ENCODE measurements at places on chromosomes 5 and 9. TPM values are rescaled to one million over a fixed set of nuclear protein-coding genes. Genes with fewer than 3 reads are reported as not detected.

DNA sequence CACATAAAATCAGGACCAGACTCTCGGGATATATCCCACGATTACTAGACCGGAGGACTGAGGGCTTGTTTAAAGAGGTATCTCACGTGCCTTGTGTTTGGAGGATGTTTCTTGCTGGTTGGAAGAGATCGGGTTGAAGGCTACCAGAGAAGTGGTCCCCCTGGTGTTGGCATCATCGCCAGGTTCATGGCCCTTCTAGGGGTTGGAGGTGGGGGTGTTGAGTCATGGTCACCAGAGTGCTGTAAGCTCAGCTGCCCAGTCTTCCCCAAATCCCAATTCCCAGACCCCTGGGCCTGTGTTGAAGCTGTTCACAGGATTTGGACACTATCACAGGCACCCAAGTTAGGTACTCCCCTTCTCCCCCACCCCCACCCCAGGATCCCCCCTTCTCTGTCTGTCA lies 29.1 kb upstream of the PRDM12 start:
- peak; percentile 30 for DNase-seq

- DNase-seq = no peak
These were observed 110.1 kb downstream of the ERCC6L2 start for GRCh38 chr9:95985440-95986055.

DNA sequence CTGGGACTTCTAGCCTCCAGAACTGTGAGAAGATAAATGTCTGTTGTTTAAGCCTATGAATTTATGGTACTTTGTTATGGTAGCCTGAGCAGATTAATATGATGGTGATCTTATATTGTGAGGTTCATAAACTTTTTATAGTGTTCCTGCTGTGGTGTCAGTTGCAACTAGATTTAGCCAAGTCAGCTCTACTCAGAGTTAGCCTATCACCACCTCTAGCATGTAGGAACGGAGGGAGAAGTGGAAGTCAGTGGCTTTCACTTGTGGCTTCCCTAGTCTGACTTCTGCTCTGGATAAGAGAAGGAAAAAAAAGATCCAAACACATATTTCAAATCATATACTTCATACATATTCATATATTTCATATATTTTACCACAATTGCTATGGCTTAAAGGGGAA lies 6.6 kb downstream of the POC5 start:
- no peak for DNase-seq

DNA sequence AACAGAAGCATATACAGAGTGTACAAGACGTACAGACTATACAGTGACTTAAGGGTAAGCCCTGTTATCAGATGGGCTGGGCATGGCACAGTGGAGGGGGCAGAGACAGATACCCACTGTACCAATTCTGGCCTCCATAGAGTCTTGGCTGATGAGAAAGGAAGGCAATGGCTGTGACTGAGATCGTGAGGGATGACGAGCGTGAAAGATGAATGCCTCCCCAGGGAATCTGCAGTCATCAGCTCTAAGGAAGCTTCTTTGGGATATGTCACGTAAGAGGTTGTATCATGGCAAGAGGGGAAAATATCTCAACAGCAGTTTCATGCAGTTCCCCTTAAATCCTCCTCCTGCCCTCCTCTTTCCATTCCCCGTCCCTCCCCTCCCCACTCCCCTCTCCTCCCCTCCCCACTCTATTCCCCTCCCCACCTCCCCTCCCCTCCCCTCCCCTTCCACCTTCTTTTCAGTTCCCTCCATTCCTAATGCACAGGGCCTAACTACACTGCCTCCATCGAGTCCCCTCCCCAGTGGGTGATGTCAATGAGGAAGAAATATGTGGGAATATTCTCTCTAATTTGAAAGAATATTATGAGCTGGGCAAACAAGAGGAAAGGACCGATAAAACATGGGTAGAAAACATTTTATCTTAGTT lies 226.4 kb upstream of the DAP start:
- no peak for DNase-seq

DNA sequence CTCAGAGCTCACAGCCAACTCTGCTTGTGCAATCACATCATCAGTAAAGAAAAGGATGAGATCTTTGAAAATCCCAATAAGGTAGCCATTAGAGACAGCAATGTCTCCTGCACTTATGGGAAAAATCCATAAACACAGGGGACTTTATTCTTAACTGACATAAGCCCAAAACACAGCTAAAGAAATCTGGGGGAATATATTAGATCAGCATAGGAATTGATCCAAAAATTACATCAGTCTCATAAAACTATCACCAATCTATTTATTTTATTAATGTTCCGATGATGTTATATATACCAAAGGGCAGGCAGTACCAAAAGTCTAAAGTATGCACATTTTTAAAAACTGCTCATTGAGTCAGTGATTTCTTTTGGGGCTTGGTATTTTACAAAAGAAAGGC lies 6.9 kb downstream of the MRPS27 start:
- DNase-seq = no peak

DNA sequence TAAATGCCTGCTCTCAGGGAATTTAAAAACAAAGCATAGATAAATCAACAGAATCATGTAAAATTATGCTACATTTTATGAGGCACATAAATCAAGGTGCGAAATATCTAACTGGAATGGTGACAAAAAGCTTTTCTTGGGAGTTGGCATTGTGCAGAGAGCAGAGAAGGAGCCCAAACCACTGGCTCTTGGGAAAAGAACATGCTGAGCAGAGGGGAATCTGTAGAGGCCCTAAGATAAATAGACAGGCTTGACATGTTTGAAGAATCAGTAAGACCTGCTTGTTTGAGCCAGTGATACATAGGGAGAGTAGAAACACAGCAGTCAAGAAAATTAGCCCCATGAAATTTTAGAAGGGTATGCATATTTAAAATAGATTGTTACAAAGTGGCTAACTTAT lies 85.8 kb downstream of the GABRB2 start:
- no peak for DNase-seq

GRCh38 chr9:69499407-69499806 lies 172.8 kb downstream of the APBA1 start:
- DNase-seq = no peak

DNA sequence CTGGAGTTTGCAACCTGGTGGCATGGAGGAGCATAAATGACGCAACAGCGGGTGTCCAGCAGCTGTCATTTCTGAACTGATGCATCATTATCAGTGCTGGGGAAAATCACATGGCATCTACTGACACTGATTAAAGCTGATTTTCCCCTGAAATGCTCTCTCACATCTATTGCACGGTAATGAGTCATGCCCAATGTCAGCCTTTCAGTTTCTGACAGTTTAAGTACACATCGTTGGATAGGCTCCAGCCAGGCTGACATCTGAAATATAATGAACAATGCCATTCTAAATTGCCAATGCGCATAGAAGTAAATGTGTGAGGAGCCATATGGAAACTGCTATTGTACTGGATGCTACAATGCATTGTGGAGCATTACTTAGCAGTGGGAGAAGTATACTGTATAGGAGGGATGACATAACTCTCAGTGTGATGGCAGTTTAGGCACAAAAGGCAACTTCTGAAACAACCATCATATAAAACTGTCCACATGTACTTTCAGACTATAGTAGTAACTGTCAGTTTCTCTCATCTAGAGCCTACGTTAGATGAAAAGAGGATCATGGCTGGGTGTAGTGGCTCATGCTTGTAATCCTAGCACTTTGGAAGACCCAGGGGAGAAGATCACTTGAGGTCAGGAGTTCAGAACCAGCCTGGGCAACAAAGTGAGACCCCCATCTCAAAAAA lies 389.3 kb upstream of the DMAC1 start:
- no peak for DNase-seq

GRCh38 chr9:21968331-21969010 lies 25.7 kb downstream of the CDKN2A start:
- DNase-seq = no peak

DNA sequence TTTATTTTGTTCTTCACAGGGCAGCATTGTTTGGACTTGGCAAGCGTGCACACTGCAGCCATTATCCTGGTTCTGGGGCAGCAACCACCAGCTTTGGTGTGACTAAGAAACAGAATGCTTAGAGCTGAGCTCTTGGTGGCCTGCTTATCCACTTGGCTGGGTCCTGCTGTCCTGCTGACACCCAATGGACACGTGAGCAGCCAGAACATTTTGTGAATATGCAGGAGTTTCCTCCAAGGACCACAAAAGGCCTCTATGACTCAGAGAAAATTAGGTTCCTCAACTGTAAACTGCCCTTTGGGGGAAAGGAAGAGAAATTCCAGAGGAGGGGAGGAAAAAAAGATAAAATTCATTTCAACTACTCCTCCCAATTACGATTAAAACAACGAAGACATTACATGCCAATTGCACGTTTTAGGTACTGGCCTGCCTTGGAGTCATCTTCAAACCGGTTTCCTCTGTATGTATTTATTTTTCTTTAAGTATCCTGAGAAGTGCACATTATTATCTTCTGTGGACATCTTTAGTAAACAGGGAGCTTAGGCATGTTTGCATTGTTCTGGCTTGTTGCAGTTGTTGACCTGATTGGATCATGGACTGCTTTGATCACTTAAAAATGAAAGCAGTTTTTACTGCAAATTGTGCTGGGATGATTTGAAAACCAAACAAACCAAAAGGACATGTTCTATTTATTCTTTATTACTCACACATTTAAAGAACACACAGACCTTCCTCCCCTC lies 82.3 kb upstream of the TLE4 start:
- DNase-seq = no peak

- peak; percentile 44 for DNase-seq
These were observed 409.5 kb downstream of the MAT2B start for GRCh38 chr5:163914910-163915309.

GRCh38 chr9:137083394-137084004 lies 3.3 kb upstream of the MAN1B1 start:
- DNase-seq = peak; percentile 61

- DNase-seq = no peak
These were observed 113.0 kb downstream of the ANXA1 start for GRCh38 chr9:73264631-73265030.

GRCh38 chr5:114319236-114319635 lies 42.6 kb upstream of the KCNN2 start:
- no peak for DNase-seq

GRCh38 chr9:94096819-94097577 lies 12.7 kb downstream of the PTPDC1 start:
- no peak for DNase-seq

- DNase-seq = no peak
These were observed 2.6 kb upstream of the CPEB4 start for GRCh38 chr5:173885475-173886010.

- DNase-seq = no peak
These were observed 100.2 kb upstream of the TBCA start for GRCh38 chr5:77876316-77876715.

GRCh38 chr5:74382987-74383593 lies 257.4 kb downstream of the ENC1 start:
- DNase-seq = no peak

- DNase-seq = no peak
These were observed 23.0 kb downstream of the FGF18 start for GRCh38 chr5:171442287-171443042.

GRCh38 chr5:166781737-166782136 lies 1509.7 kb upstream of the WWC1 start:
- no peak for DNase-seq

GRCh38 chr5:142141463-142141862 lies 32.9 kb downstream of the NDFIP1 start:
- DNase-seq = no peak

DNA sequence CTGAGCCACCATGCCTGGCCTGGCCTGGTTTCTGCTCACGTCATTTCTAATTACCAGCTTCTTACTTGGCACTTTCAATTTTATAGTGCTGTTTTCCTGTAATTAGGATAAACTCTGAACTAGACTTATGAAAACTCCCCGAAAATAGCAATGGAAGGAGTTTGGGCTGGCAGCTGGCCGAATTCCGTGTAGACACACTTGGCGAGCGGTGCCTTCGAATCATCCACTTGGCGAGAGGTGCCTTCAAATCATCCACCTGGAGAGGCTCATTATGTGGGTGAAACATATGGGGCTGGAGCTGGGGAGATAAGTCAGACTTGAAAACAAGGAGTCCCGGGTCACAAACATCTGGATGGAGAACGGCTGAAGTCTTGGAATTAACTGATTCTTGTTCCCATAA lies 203.7 kb downstream of the ROR2 start:
- DNase-seq = no peak

GRCh38 chr5:83035373-83036100 lies 41.7 kb downstream of the TMEM167A start:
- no peak for DNase-seq

DNA sequence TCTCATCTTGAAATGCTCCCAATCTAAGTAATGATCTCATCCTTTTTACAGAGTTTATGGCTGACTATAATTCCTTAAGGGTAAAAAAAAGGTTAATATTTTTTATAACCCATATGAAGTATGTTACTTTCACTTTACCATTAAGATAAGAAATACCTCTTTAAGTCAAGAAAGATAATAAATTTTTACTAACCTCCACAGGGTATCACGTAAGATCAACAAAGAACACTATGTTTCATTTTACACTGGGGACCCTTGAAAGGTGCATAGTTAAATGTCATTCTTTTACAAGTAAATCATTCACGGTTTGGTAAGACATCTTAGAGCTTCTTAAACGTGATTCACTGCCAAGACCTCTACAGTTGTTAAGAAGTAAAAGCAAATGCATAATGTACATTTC lies 472.7 kb upstream of the CDH9 start:
- DNase-seq = no peak

DNA sequence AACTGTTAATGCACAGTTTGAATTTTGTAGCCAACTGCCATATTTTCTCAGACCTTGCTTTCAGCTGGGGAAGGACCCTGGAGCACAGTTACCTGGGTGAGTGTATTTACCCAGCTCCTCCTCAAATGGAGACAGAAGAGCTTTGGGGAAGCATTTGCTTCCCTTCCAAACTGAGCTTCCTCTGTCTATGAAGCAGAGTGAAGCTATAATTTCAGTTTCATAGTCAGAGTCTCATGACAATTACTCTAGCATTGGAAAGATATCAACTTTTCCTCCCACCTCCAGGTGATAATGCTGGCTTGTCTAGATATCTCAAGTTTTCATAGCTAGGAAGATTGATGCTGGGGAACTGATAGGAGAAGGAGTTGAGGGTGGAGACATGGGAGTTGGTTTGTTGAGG lies 406.4 kb upstream of the CLINT1 start:
- DNase-seq = no peak

GRCh38 chr9:137429974-137430722 lies 7.0 kb downstream of the NOXA1 start:
- peak; percentile 60 for DNase-seq

The C9orf50 gene
- total RNA-seq = not detected

The SLC6A7 gene
- total RNA-seq = not detected

The TPM2 gene
- 161 TPM for total RNA-seq

The SDHA gene
- total RNA-seq = 94.0 TPM

The IGFBPL1 gene
- 0.87 TPM for total RNA-seq

The HACD4 gene
- total RNA-seq = 10.6 TPM

The PCDH12 gene
- total RNA-seq = 17.0 TPM

The SH3RF2 gene
- 12.4 TPM for total RNA-seq

The ENTPD2 gene
- 0.41 TPM for total RNA-seq

The SLC34A1 gene
- not detected for total RNA-seq

The ADAMTS19 gene
- not detected for total RNA-seq

The PIP5KL1 gene
- total RNA-seq = 3.5 TPM

The ACTBL2 gene
- total RNA-seq = not detected

The ERBIN gene
- 67.0 TPM for total RNA-seq

The CENPK gene
- 2.3 TPM for total RNA-seq

The KCNV2 gene
- not detected for total RNA-seq

The FAM153A gene
- total RNA-seq = 4.3 TPM

The HAND1 gene
- total RNA-seq = not detected

All from upper lobe of right lung (tissue), 1 donor.